Activated CD4-positive, alpha-beta T cell treated with anti-CD3 and anti-CD28 coated beads, Interleukin-2, amount 10 ng/mL, durations not matched to agents 24 days and 14 days (primary cell): ENCODE measurements at places on chromosomes 11 and 22. TPM values are rescaled to one million over a fixed set of nuclear protein-coding genes. Genes with fewer than 3 reads are reported as not detected.

The LIN7C gene
- 35.9 and 36.4 TPM in 2 replicates for total RNA-seq

The PKDREJ gene
- total RNA-seq = not detected in 2 replicates

The C11orf52 gene
- not detected in 2 replicates for total RNA-seq

The HARBI1 gene
- 4.3 and 4.5 TPM in 2 replicates for total RNA-seq

The KIAA1671 gene
- total RNA-seq = 11.2 and 11.4 TPM in 2 replicates

The SCGB1C1 gene
- total RNA-seq = not detected in 2 replicates

The SLC22A8 gene
- total RNA-seq = not detected in 2 replicates

The GNAZ gene
- total RNA-seq = 0.51 and 0.83 TPM in 2 replicates

The OR8D4 gene
- total RNA-seq = not detected in 2 replicates

The NRIP3 gene
- total RNA-seq = 4.8 and 5.3 TPM in 2 replicates

The KCTD17 gene
- 63.2 and 66.5 TPM in 2 replicates for total RNA-seq

The CABP4 gene
- total RNA-seq = 0.66 and 0.68 TPM in 2 replicates

The MMP13 gene
- not detected in 2 replicates for total RNA-seq

The CBLIF gene
- total RNA-seq = not detected in 2 replicates

The GALNT18 gene
- total RNA-seq = 8.6 and 9.3 TPM in 2 replicates

The RAB39A gene
- total RNA-seq = not detected in 2 replicates

The KIRREL3 gene
- not detected in 2 replicates for total RNA-seq

The ALDH3B2 gene
- total RNA-seq = not detected in 2 replicates

The RIC3 gene
- 4.5 and 7.2 TPM in 2 replicates for total RNA-seq

The C11orf54 gene
- 21.6 and 22.2 TPM in 2 replicates for total RNA-seq

The DENND5A gene
- 59.9 and 60.7 TPM in 2 replicates for total RNA-seq

The PRAME gene
- total RNA-seq = not detected in 2 replicates

The BCL2L13 gene
- 34.0 and 39.6 TPM in 2 replicates for total RNA-seq

The SCGB1D2 gene
- not detected in 2 replicates for total RNA-seq

The ARHGAP8 gene
- 0.12 and 0.36 TPM in 2 replicates for total RNA-seq

The CHRDL2 gene
- not detected in 2 replicates for total RNA-seq

The GPR83 gene
- total RNA-seq = 0.05 TPM in 1 of 2 replicates, not detected in the other

The OR51V1 gene
- total RNA-seq = not detected in 2 replicates

The TRIOBP gene
- total RNA-seq = 33.3 and 34.8 TPM in 2 replicates

The JRKL gene
- 9.9 and 11.9 TPM in 2 replicates for total RNA-seq

The NCF4 gene
- 12.3 and 13.6 TPM in 2 replicates for total RNA-seq

The PTS gene
- 33.1 and 34.4 TPM in 2 replicates for total RNA-seq

The IFITM10 gene
- 0.12 and 0.14 TPM in 2 replicates for total RNA-seq

The NUDT22 gene
- total RNA-seq = 66.1 and 72.6 TPM in 2 replicates

The OR56A1 gene
- not detected in 2 replicates for total RNA-seq

The ANKK1 gene
- not detected in 2 replicates for total RNA-seq

The SAAL1 gene
- 40.1 and 43.5 TPM in 2 replicates for total RNA-seq

The NXPE2 gene
- not detected in 2 replicates for total RNA-seq

The YPEL4 gene
- total RNA-seq = 0.40 and 0.47 TPM in 2 replicates
